ENCODE measurements at places on chromosomes 16 and 17.

GRCh38 chr17:63492940-63493339 lies 16.1 kb downstream of the ACE start:
- no peak for DNase-seq

DNA sequence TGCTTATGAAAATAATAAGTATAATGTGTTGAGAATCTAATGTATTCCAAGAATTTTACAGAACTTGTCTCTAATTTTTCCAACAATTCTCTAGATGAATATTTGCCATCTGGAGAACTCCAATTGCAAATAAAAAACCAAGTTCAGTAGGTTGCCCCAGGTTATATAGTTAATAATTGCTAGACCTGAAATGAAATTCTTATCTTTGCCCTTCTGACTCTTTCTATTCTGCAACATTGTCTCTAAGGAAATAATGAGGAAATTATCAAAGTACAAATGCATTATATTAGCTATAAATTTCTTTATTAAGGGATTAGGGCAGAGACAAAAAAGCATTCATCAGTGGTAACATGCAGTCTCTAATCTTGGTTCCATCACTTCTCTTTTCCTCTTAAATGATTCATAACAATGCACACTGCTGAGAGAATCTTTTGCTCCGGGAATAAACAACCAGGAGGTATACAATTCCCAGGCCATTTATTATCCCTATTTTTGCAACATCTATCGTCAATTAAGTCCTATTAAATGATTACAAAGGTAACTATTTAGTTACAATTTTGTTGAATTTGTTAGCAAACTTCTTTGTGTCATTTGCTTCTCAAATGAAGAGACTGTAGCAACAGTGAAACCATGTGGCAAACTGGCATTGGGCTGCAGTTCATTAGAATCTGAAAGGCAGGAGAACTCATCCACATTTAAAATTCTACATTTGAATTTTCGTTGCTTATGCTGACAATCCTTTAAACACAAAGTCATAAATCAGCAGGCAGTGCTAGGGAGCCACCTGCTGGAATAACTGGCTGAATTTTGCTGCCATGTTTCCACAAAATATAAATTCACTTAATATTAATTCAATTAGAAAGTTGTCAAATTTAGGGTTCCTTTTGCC lies 349.6 kb downstream of the KIF2B start:
- DNase-seq: no peak

- DNase-seq: no peak
Measured at GRCh38 chr16:11715246-11715947, 27.3 kb downstream of the TXNDC11 start.

DNA sequence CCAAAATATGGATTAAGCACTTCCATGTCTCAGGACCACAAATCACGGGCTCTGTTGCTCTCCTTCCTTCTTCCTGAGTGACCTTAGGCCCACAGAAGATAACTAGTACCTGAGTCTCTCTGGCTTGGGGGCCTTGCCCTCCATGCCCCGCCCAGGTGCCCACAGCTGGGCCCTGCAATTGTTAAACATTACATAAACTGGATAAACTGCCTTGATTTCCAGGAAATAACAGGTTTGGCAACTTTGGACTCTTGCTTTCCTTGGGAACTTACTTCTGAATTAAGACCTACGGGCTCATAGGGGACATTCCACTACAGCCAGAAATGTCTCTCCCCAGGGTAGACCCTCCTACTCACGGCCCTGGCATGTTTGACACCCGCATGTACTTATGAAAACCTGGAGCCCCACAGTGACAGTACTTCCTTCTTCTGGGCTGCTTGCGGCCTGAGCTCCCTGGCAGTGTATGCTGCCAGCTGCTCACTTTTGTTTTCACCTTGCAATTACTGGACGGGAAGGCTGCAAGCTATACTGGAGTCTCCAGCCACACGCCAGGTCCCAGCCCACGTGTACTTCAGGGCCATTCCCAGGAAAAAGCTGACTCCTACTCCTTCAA lies 2.3 kb upstream of the UBALD2 start:
- no peak for DNase-seq

DNA sequence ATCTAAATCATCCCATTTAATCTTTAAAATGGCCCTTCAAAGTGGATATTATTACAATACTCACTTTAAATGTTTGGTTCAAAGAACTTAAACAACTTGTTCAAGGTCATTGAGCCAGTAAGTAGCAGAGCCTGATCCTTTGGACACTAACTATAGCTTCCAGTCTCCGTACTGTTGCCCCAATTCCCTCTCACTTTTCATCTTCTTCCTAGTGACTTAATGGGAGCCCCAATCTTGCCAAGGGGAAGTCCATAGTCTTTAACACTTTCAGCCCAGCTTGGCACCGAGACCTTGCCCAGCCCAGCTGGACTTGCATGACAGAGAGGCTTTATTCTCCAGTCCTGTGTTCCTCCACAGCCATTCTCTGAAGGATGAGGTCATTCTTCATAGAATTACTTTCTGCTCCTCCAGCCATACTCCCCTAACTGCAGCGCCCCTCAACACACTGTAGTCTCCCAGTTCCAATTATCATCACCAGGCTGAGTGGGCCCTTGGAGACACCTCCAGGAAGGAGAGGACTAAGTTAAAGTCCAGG lies 49.2 kb upstream of the NLK start:
- no peak for DNase-seq

DNA sequence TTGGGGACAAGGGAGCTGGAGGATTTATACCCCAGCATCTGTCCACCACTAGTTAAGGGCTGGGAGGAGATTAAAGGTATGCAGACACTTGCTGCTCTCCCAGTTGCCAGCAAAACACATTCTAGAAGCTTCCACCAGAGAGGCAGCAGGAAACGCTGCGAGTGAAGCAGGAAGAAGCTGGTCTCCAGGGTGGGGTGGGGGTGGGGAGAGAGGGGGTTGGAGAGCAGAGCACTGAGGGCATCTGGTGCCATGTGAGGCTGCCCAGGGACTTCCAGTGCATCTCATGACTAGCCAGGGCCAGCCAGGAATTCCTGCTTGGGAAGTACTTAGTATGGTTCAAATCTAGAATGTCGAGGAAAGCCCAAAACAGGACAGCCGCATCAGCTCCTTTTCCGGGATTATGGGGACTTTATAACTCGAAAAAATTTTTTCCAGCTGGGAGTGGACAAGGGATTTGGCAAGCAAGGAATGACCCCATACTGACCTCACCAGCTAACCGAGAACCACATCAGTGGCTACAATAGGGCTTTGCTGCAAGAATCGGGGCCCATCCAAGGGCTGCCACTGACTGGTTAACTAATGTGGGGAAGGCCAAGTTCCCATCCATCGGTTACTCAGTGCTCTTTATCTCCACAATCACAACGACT lies 26.2 kb upstream of the AXIN2 start:
- no peak for DNase-seq

DNA sequence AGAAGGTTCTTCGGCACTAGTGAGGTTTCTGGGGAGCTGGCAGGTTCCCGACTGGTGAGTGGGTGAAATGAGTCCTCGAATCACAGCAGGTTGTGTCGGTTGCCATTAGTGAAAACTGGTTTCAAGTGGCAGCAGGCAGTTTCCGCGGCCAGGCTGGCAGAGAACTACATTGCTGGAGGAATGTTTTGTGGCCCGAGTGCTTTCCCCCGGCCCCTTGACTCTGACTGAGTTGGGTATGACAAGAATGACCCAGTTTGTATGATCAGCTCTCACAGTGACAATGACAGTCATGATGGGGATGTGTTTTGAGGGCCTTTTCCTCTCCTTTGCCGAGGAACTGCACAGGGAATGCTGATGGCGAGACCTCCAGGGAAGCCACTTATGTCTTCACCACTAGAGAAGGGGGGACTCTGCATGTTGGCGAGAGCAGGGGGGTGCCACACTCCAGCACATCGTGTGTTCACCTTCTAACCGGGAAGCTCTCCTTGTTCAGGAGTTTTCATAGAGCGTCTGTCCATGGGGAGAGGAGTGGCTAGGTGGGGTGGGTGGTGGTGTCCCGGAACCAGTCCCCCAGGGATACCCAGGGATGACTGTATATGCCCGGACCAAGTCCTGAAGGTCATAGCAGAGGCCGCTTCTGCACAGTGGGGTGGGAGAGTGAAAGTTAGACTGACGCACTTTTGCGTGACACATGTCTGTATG lies 206.0 kb upstream of the CHMP6 start:
- no peak for DNase-seq
